ENCODE measurements at places on chromosomes 6 and 20.
A peak's percentile ranks its signal among the peaks of the same experiment; 100 is the strongest.

DNA sequence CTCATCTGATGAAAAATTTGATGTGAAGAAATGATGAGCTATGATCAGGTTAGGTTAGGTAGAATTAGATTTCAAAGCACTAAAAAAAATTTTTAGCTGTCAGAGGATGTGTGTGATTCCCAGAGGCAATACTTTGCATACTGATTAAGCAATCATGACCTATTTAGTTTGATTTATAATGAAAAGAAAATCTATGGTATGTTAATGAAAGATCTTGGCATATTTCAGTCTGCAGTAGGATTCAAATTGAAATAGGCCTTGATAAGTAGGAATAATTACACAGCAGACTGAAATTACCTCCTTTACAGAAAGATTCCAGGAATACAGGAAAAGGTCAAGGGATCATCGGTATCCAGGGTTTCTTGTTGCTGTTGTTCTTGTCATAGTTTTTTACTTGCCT lies 69.3 kb downstream of the HDDC2 start:
- no peak for DNase-seq

GRCh38 chr6:145569140-145569539 lies 166.2 kb downstream of the EPM2A start:
- no peak for DNase-seq

DNA sequence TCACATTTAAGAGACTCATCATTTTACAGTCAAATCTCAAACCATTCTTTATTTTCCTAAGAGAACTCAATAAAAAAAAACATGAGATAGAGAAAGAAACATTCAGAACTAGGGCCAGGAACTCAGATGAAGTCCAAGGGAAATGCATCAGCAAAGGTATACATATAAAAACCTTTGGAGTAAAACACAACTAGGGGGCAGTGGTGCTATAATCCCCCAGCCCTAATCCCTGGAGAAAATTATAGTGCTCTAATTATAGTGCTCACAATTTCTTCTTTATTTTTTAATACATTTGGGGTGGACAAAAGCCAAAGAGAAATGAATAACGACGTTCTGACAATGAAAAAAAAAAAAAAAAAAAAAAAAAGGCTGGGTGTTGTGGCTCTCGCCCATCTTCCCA lies 100.6 kb upstream of the EMILIN3 start:
- DNase-seq, result no peak

DNA sequence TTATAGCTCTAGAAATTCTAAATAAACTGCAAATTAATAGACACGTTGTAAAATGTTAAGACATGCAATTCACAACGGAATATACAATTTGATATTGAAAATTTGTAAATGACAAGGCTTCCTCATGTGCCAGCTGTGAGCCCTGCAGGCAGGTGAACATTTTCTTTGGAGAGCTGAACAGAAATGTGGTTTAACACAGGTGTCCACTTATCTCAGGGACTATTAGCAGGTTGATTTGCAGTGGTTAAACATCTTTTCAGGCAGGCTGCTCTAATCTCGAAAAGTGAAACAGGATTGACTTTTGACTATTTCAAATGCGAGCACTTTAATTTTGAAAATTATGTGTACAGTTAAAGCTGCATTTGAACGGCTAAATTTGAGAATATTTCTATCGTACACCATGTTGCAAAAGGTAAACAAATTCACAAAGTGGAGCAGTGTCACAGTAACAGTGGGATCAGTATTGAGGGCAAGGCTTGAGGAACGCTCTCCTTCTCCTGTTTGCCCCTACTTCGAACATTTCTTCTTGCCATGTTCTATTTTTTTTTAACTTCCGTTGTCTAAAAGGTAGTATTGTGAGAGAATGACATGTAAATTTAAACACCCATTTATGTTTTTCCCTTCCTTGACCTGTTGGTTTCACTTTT lies 210.8 kb downstream of the CDKAL1 start:
- DNase-seq, result no peak

GRCh38 chr6:52499681-52500236 lies 77.1 kb downstream of the TRAM2 start:
- DNase-seq, result no peak

DNA sequence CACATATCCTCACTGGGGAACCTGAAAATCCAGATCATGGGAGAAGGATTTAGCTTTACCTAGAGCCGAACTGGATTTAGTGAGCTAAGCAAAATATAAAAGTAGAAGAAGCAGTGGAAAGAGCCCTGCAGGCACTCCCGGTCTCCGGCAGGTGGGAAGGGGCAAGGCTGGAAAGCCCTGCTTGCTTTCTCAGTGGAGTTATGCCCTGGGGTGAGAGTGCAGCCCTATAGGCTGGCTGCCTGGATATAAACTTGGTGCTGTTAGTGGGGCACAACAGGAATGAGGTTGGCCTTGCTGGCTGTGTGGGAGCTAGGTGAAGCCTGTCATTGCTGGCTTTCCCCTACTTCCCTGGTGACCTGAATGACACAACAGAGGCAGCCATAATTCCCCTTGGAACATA lies 122.0 kb downstream of the CDK19 start:
- DNase-seq, result no peak

DNA sequence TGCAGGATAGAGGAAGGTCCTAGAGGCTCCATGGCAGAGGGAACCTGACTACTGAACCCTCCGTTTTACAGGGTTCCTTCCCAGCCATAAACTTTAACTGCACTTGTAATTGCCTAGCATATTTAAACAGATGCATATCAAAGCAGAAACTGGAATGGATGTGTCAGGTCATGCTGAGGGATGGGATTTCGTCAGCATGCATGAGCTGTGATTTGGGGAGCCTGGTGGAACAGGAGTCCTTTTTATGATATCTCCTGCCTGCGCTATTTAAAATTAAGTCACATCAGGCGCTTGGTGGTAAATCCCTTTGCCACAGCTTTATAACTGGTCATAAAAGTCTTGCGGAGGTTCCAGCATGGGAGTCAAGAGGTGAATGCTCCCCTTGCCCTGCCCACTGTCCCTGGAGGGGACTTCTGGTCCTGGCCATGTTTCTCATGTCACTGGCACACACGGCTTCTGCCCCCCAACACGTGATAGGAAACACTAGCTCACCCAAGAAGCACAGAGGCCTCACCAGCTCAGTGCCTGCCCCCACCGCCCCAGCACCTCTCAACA lies 26.0 kb upstream of the PCMTD2 start:
- DNase-seq, result no peak

GRCh38 chr6:84151669-84152068 lies 75.8 kb downstream of the CEP162 start:
- DNase-seq, result no peak

- DNase-seq, result no peak
Measured at GRCh38 chr20:4997222-4997621, 4.1 kb downstream of the SLC23A2 start.

- DNase-seq, result no peak
Measured at GRCh38 chr20:51008718-51009117, 14.2 kb downstream of the KCNG1 start.

- peak; percentile 33 for DNase-seq
Measured at GRCh38 chr6:52361414-52361944, 472 bp upstream of the PAQR8 start.

DNA sequence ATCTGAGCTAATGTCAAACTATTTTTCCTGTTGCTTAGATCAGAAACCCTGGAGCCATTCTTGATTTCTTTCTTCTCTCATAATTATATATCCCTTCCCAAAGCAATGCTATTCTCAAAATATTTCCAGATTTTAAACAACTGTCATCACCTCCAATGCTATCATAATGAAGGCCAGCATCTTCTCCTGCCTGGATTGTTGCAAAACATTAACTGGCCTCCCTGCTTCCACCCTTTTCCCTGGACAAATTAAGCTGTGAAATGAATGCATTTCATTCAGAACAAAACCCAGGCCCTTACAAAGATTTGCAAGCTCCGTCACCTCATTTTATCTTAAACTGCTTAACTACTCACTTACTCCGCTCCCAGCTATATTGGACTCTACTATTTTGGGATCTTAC lies 535.3 kb upstream of the HS3ST5 start:
- DNase-seq, result no peak

- peak; percentile 94 for DNase-seq
Measured at GRCh38 chr6:90274451-90275030, 22.1 kb downstream of the BACH2 start.

DNA sequence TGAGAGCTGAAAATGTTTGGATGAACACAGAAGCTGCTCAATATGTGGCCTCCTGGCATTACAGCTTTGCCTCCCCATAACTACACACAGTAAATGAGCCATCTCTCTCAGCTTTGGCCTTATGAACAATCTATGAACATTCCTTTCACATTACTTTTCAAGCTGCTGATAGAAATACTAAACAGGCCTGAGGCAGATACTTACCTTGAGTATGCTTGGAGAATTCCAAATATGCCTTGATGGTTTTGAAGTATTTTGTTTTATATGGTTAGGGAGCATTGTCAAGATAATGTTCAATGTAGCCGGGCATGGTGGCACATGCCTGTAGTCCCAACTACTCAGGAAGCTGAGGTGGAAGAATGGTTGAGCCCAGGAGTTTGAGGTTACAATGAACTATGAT lies 104.5 kb downstream of the CD24 start:
- no peak for DNase-seq

DNA sequence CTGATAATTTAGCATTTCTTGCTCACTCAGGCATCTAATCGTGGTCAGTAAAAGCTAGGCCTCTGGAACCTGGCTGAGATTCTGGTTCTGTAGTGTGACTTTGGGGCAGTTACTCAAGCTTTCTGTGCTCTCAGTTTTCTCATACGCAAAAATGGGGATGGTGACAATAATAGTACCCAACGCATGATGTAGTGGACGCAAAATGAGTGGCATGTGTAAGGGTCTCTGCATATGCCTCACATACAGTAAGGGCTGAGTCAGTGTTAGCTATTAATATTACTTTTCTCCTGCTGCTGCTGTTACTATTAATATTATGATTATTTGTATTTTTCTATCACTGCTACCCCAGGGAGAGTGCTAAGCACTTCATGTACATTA lies 686 bp downstream of the GINS1 start:
- no peak for DNase-seq

DNA sequence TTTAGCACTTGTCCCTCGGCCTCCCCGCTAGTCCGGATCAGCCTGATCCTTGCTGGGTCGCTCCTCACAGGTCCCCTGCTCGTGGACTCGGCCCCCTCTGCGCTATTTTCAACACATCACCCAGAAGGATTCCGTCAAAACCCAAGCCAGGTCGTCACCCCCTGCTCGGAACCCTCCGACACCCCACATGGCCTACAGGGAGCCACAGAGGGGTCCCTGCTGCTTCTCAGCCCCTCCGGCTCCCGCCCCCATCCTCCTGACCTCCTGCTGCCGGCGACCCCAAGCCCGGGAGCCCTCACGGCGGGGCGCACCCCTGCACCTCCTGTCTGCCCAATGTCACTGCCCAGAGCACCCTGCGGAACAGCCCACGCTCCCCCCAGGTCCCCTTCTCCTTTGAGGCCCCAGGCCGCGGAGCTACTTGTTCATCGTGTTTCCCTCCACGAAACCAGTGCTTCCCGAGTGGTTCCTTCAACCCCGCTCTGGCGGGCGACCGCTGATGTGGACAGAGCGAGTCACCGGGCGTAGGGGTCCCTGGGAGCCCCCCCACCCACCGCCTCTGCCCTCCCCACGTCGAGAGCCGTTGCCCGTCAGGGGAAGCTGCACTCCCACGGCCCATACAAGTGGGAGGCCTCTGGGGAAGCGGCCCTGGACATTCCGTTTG lies 638 bp upstream of the MYL9 start:
- DNase-seq, result no peak

DNA sequence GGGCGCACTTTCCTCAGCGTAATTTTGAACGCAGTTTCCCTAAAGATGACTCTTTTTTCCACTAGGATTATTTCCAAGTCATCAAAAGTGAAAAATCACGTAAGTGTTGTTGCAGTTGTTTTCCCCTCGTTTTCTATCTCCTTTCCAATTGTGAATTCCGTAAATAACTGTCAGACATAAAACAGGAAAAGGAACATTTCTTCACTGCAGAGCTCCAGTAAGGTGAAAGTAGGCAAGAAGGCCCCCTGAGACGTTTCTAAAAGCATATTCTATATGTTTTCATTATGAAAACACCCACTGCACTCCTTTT lies 17.8 kb downstream of the HIVEP2 start:
- DNase-seq, result no peak

DNA sequence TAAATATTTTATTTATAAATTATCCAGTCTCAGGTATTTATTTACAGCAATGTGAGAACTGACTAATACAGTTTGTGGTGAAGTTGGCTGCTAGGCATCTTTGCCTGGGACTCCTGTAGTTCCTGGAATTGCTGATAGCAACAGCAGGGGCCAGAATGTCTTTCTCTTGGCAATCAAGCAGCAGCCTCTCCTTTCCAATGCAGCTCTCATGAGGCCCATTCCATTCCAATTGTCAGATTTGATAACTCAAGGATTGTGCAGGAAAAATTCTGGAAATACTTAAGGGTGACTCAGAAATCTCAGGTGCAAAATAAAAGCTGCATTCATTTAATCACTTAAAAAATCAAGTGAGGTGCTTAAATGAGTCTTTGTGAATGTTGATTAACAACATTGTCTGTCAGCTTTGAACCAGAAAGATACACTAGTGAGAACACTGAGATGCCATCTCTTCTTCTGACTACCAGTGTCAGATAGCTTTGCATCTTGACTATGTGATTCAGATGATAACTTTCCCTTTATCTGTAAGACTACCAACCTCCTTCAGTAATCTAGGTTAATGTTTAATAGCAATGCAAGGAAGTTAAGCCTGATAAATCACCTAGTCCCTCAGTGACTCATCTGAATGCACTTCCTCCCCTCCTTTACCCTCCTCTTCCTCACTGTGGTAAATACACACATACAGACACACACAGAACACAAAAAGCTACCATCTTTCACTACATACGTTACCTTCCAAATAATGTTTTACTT lies 32.1 kb upstream of the COL21A1 start:
- no peak for DNase-seq

DNA sequence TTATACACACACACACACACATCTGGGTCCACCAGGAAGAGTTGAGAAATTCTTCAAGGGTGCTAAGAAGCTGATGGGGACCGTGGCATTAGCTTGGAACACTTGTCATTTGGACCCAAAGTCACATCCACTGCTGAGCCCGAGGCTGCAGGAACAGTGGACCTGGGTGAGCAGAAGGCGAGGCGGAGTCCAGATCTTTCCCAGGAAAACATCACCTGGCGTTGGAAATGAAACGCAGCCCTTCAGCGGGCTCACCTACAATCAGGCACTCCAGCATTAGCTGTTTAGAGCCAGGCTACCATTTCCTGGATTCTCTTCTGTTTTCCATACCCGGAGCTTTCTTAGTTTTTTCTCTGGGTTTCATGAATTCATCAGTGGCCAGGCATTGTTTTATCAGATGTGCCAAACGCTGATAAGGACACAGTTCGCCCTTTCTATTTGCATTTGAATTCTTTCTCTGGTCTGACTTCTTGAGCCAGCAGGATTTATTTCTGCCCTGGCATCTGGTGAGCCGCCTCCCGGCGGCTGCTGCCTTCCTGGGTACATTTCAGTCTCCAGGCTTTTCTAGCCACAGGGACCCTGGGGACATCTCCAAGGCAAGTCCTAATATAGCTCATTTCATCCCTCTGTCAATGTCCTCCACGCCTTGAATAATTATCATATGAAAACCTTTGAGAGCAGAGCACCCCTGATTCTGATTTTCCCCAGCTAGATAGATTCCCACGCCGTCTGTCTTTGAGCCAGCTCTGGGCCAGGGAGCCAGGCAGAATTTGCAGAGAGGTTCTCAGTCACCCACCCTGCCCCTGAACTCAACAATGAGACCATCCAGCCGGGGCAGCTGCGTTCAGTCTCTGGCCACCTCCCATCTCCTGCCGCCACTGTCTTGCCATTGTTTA lies 170.9 kb downstream of the TTLL2 start:
- no peak for DNase-seq

- no peak for DNase-seq
Measured at GRCh38 chr6:53727748-53728147, 62.2 kb upstream of the KLHL31 start.

GRCh38 chr20:62252342-62252966 lies 14.1 kb downstream of the OSBPL2 start:
- DNase-seq, result no peak
